ENCODE measurements at places on chromosomes 2 and 18.

GRCh38 chr2:180038997-180039396 lies 31.9 kb upstream of the CWC22 start:
- DNase-seq: no peak

DNA sequence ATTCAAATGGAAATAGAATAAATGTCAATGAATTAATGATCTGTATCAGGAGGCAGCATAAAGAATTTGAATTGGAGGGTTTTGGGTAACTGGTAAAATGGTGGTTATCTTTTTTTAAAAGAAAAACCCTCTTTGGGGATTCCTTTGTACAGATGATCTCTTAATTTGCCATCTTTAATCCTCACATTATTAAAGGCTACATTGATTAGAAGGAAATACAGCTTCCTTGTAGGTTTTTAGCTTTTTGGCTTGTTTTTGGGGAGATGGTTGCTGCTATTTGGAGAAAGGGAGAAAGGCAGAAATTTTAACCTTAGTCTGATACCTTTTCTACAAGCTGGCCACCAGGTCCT lies 600 bp upstream of the MAPRE2 start:
- DNase-seq: no peak

- no peak for DNase-seq
Observed at GRCh38 chr2:36834731-36835524, 131.4 kb downstream of the STRN start.

DNA sequence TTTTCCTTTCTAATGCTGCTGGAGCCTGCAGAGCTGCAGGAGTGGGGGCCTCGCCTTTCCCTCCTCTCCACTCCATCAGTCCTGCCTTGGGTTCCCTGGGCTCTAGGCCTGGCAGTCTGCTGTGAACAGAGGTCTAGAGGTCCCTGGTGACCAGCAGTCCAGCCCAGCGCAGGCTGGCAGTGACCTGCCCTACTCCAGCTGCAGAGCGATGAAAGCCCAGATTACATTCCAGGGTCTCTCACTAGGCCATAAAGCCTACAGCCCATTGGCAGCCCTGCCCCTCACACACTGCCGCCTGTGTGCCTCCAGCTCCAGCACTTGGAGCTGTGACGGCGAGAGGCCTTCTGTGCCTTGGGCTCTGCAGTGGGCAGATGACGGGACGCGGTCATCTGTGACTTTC lies 14.8 kb upstream of the MAL start:
- DNase-seq: no peak

- no peak for DNase-seq
Observed at GRCh38 chr2:101820519-101820918, 123.0 kb downstream of the MAP4K4 start.

DNA sequence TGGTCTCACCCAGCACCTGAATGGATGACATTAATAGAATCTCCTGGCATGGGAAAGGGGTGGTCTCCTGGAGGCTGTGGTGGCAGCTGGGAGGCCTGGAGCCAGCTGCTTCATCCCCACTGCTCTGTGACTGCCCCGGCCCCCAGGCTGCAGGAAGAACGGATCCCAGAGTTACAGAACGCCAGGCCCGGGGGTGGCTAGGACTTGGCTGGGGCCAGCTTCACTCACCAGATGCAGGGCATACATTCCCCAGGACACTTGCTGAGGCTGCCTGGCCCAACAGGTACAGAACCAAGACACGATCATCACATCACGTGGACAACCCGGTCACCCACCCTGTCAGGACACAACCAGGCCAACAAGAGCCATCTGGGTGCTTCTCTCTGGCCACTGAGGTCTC lies 178.6 kb upstream of the SALL3 start:
- no peak for DNase-seq

- no peak for DNase-seq
Observed at GRCh38 chr2:216119986-216120385, 10.8 kb downstream of the XRCC5 start.

DNA sequence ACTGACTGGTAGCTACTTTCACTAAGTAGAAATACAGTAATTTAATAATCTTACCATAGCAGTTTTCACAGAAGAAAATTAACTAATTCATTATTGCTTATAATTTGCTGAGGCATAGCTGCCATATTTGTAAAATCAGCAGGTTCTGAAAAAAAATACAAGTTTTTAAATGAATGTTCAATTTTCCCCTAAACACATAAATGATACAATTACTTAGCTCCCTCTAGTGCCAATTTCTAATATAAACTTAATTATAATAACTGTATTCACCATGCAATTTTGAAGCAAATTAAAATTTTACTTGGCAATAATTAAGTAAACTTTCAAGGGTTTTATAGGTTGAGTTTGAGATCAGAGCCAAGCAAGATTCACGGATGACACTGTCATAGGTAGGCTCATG lies 1321.6 kb upstream of the ACVR2A start:
- DNase-seq: no peak

DNA sequence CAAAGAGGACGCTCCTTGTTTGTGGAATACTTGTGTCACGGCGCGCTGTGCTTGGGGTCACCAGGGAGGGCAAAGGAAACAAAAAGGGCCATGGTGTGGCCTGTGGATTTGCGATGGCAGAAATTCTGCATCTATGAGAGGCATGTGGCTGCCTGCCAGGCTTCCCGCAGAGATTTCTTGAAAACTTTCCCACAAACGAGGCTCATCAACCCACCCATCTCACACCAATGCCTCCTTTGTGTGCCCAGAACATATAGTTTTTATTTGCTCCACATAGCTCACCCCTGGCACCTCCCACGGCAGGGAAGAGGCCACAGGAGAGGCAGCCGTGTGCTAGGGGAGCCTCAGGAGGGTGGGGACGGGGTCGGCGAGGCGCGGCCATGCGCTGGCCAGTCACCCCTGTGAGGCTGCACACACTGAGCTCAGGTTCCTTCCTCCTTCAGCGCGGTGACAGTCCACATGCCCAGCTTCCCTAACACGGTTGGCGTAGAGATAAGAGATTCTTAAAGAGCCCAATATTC lies 100.3 kb downstream of the MBP start:
- no peak for DNase-seq

DNA sequence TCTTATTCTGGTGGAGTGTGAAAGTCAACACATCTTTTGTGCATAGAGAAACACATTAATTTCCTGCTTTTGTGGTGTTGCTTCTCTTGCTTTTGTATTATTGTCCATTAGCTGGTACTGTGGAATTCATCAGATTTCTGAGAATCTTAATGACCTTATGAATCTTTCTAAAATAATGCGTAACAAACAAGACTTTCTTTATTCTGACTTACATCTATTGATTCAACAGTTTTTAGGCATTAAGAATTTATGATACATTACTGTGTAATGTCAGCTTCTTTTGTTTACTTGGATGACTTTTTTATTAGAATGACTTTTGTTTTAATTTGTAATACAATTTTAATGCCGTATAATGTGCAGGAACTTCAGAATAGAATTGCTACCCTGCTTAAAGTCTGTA lies 43.4 kb downstream of the RAB10 start:
- DNase-seq: no peak

GRCh38 chr2:71530641-71531332 lies 77.4 kb downstream of the DYSF start:
- no peak for DNase-seq

GRCh38 chr2:232875256-232876121 lies 5.4 kb downstream of the SNORC start:
- DNase-seq: peak; percentile 44

GRCh38 chr18:76494231-76495005 lies 624 bp downstream of the ZNF516 start:
- no peak for DNase-seq

DNA sequence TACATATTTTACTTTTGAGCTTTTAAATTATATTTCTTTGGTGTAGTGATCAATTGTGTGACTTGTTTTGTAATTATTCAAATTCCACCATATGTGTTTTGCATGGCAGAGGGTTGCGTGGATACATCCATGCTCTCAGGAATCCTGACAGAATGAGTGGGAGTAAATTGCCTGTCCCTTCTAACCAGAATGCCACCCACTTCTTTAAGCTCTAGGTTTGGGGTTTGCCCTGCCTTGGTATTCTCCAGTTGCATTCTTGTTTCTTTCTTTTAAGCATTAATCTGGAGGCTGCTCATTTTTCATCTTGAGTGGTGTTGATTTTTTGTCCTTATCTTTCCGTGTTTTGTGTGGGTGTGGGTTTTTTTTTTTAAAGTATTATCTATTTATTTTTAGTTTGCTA lies 360.0 kb downstream of the PTPRM start:
- DNase-seq: no peak

DNA sequence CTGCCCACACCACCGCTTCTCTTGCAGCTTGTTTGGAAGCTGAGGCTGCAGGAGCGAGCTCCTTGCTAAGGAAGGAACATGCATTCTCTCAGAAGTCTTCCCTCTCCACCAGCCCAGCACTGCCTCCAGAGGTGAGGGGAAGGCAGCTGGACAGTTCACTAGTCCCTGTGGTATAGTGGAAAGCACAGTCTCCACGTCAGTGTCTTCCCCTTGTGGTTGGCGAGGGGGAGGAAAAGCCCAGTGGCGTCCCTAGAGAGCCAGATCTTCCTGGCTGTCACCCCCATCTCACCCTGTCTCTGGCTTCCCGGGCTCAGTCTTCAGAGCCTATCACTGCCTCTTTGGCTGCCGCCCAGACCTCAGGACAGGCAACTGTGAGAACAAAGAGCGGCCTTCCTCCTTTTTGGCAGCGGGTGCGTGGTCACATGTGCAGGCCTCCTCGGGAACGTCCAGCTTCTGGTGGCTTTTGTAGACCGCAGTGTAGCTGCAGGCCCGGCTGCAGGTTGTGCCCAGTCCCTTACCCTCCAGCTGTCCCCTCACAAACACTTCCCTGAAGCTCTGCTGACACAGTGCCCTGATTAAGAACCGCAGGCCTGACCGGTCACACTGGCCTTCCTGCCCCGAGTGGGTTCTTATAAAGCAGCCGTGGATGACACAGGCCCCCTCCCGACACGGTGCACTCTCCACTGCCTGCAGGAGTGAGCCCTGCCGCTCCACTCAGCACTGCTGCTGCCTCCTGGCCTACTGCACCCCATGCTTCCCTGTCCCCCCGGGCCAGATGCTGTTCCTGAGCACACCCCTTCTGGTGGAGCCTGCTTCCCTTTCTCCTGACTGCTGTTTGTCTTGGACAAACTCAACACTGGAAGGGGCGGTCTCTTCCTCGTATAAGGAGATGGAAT lies 90.9 kb downstream of the RNF144A start:
- no peak for DNase-seq

GRCh38 chr2:19357402-19358241 lies 801 bp downstream of the OSR1 start:
- peak; percentile 60 for DNase-seq
